CD4-positive, alpha-beta T cell treated with Interleukin-1 beta for 1 hour (primary cell): ENCODE measurements at places on chromosomes 13 and 19.

GRCh38 chr13:39144941-39145533, 106.8 kb downstream of the NHLRC3 start:
- DNase-seq = no peak

- no peak for DNase-seq
Measured at GRCh38 chr13:24168979-24169378, 8.5 kb downstream of the SPATA13 start.

GRCh38 chr19:14563590-14563926, 8.3 kb downstream of the NDUFB7 start:
- DNase-seq = no peak

- DNase-seq = no peak
Measured at GRCh38 chr19:47331931-47332547, at the start of gene C5AR2. TSS of gene C5AR2 (plus strand) at chr19:47332175. CDS start at chr19:47340800, 8,625 bp downstream.

DNA sequence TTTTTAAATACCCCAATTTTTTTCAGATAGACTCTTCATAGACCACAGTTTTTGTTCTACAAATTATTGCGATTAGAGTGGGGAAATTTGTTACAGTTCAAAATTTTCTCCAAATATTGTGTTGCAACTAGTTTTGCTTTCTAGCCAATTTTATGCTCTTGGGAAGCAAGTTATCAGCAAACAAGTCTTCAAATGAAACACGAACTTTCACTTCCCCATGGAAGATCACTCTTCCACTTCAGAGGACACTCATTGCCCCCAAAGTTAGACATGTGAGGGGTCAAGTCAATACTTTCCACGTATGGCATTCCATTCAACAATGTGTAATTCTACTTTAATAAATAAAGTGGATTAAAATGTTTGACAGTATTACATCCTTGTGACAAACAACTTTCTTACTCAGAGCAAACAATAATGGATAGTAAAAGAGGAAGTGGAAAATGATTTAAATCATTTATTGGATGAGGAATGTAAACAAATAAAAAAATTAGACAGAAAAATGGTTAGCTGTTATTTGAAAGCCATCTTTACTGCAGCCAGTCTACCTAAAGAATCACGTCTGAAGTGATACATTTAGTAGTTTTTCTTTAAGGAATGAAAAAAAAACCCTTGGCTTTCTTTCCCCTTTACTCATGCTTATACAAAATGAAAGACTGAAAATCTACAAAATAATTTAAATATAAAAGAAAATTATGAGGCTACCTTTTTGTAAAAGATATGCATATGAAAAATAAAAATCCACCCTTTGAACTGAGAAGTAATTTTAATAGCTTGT, 41.2 kb upstream of the TNFSF11 start:
- no peak for DNase-seq

DNA sequence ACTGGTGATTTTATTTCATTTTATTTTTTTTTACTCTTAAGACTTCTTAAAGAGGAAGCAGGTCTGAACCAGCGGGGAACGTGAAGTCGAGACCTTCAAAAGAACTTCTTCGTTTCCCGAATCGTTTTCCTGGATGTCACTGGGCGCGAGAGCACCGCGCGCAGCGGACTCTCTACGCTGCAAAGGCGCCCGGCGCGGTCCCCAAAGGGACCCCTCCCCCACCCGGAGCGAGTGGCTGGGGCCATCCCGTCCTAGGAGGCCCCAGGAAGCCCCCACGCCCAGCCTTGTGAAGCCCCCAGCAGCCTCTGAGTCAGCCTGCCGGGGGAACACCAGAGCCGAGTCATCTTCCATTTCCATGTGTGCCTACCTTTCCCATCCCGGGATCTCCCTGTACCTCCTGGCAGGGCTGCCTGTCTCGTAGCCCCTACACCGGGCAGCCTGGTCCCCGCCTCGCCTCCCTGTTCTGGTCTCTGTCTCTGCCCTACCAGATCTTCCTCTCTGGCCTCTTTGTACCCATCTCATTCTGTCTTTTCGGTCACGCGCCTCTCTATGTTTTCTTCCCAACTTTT, 608 bp downstream of the CD70 start:
- no peak for DNase-seq

- no peak for DNase-seq
Measured at GRCh38 chr13:105089858-105090643, 1445.4 kb downstream of the EFNB2 start.

- no peak for DNase-seq
Measured at GRCh38 chr19:38712161-38712748, 32.0 kb downstream of the CAPN12 start.

- no peak for DNase-seq
Measured at GRCh38 chr19:34189917-34190425, 17.7 kb downstream of the LSM14A start.

- DNase-seq = peak; percentile 71
Measured at GRCh38 chr19:19661675-19662251, 1.7 kb downstream of the ATP13A1 start.

DNA sequence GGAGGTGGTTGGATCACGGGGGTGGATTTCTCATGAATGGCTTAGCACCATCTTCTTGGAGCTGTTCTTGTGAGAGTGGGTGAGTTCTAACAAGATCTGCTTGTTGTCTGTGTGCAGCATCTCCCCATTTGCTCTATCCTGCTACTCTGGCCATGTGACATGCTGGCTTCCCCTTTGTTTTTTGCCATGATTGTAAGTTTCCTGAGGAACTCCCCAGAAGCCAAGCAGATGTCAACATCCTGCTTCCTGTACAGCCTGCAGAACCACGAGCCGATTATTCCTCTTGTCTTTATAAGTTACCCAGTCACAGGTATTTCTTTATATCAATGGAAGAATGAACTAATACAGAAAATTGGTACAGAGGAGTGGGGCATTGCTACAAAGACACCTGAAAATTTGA, 2.3 kb upstream of the SIGLEC12 start:
- no peak for DNase-seq

- peak; percentile 72 for DNase-seq
Measured at GRCh38 chr19:3986260-3987041, 1.2 kb upstream of the EEF2 start.

DNA sequence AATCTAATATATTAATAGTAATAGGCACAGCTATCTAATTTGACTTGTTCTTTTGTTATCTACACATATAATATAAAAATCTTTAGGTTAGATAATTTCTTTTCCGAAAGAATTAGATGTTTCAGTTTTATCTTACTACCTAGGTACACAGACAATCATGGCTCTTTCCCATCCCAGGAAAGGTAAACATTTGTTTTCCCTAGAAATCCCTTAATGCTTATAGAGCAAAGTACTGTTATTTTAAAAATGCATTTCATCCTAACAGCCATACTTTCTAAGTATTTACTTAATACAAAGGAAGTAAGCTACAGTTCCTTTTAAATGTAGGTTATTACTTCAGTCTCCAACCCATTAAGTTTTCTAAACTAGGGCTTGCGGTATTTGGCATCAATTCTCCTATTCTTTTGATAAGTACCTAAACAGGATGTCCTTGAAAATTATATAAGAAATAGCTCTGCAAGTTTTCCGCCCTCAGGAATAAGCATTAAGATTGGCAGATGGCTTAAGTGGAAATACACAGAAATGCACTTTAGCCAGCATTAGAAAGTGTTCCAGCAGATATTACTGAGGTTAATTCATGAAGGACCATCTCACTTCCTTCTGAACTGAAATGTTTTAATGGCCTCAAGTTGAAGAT, 616.2 kb upstream of the SPRY2 start:
- DNase-seq = no peak

DNA sequence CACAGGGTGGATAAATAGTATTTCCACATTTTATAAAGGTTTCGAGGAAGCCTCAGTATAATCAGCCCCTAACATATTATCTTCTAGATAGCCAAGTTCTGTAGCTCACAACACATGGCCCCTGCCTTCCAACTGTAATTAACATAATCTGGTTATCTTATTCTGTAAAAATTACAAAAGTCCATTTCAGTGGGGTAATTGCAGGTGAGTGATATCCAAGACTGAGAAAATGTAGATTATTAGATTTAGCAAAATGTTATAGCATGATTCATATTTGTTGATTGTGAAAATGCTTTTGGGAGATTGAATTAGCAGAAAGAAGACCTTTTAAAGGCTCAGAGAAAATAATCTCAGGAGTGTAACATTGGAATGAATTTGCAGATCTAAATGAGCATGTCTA, 168.3 kb upstream of the GPC6 start:
- DNase-seq = no peak

- DNase-seq = no peak
Measured at GRCh38 chr13:45048890-45049407, 59.6 kb downstream of the GPALPP1 start.

DNA sequence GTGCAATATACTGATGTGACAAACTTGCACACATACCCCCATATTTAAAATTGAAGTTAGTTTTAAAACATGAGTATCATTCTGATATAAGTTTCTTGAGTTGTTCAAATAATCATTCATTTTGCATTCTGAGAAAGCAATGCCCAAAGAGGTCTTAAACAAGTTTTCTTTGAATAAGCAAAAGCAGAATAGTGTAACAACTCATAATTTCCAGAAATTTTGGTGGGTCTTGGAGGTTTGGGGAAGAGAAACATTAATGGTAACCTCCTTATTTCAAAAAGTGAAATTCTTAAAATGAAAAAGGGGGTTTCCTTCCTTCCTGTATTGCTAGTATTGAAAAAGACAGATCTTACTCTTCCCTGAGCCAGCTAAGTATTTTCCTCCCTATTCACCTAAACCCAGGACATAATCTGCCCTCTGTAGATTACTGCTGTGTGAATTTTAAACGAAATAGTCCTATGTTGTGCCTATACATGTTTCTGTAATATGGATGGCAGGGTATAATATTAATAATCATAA, 30.4 kb downstream of the SLC25A15 start:
- DNase-seq = no peak

- no peak for DNase-seq
Measured at GRCh38 chr13:101565317-101565716, 112.8 kb downstream of the ITGBL1 start.

DNA sequence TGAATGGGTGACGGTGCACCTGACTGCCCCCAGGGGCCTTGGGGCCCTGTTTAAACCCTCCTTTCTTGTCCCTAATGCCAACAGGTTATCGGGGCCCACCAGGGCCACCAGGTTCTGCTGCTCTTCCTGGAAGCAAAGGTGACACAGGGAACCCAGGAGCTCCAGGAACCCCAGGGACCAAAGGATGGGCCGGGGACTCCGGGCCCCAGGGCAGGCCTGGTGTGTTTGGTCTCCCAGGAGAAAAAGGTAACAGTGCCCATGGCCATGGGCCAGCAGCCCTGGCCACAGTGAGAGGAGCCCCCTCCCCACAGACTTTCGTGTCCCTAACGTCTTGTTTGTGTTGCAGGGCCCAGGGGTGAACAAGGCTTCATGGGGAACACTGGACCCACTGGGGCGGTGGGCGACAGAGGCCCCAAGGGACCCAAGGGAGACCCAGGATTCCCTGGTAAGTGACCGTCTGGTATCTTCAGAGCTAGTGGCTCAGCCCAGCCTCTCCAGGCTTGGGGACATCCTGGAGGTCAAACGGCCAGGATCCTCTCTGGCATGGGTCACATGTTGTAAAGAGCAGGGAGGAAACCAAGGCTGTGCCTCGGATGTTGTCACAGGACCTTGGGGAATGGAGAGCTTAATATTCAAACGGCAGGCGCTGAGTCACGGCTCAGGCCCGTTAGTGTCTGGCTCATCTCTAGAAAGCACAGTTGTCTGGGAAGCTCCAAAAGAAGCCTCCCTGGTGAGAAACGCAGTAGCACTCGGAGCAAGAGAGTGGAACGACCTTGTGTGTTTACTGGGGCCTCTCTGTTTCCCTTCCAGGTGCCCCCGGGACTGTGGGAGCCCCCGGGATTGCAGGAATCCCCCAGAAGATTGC, 58.3 kb downstream of the RAB20 start:
- no peak for DNase-seq

- no peak for DNase-seq
Measured at GRCh38 chr19:54138489-54139256, 1.1 kb downstream of the CNOT3 start.

DNA sequence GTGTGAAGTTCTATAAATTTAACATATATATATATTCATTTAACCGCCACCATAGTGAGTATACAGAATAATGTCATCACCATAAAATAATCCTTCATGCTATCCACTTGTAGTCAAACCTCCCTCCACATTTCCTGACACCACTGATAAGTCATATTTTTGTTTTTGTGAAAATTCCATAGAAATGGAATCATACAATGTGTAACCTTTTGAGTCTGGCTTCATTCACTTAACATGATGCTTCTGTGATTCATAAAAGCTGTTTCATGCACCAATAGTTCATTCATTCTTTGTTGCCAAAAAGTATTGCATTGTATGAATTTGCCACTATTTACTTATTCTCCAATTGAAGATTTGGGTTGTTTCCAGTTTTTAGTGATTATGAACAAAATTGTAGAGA, 497.5 kb upstream of the PCDH20 start:
- DNase-seq = no peak

DNA sequence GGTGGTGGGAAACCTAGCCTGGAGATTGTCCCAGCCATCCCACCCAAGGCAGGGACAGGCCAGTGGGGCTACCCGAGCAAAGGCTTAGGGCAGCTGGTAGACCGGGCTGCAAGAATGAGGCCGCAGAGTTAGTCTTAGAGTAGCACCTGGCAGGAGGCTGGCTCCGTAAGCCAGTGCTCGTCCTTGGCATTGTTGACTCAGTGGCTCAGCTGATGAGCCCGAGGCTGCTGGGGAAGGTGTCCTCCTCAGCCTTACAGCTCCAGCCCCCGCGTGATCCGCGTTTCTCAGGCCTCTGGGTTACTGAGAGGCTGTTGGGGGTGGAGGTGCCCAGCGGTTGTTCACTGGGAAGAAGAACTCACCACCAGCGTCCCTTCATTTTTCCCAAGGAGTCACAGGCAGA, 24.7 kb downstream of the PPP1R37 start:
- no peak for DNase-seq

GRCh38 chr13:83815598-83815997, 66.7 kb downstream of the SLITRK1 start:
- DNase-seq = no peak

GRCh38 chr19:8142513-8142900, 6.9 kb downstream of the FBN3 start:
- DNase-seq = no peak

DNA sequence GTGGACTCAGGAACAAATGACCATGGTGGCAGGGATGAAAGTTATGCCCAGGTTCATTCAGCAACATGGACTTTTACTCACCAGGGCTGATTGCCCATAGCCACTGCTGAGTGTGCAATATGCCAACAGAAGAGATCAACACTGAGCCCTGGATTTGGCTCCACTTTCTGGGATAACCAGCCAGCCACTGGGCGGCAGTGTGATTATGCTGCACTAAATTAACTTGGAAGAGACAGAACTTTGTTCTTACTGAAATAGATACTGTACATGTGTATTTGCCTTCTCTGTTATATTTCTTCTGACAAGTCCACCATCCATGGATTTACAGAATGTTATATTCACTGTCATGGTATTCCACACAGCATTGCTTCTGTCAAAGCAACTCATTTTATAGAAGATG, 257.4 kb downstream of the TDRD3 start:
- no peak for DNase-seq

DNA sequence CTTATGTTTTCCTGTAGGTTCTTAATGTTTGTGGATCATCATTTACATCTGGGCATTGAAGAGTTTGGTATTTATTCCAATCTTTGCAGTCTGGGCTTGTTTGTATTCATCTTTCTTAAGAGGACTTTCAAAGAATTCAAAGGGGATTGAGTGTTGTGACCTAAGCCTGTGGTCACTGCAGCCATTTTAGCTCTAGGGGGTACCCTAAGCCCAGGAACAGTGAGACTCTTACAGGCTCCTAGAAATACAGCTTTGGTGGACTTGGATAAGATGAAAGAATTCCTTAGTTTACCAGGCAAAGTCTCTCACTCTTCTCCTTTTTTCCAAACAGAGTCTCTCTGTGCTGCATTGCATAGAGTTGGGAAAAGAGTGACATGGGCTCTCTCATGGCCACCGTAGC, 2539.0 kb upstream of the PCDH20 start:
- no peak for DNase-seq

- no peak for DNase-seq
Measured at GRCh38 chr13:22425087-22425486, 754.2 kb downstream of the FGF9 start.
